NCI-H1417 (cell line): ENCODE measurements at places on chromosomes 6 and 20.
A peak's percentile ranks its signal among the peaks of the same experiment; 100 is the strongest.

- DNase-seq = no peak
These were observed 190.0 kb downstream of the DHX35 start for GRCh38 chr20:39152126-39152525.

DNA sequence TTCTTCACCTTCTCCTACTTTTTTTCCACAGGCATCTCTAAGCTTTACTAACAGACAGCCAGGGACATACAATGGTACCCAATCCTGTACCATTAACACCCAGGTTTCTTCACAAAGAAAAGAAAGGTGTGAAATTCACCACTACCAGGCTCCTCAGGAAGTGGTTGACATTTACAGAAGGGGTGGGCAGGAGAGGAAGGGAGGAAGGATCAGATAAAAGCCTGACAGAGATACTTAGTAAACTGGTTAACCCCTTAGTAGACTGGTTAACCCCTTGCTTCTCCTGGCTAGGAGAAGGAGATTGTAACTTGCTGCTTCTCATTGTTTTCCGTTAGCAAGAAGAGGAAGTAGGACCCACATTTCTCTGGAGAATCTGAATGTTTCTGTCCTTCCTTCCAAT is 7.2 kb downstream of the SAMD3 start:
- DNase-seq = no peak

DNA sequence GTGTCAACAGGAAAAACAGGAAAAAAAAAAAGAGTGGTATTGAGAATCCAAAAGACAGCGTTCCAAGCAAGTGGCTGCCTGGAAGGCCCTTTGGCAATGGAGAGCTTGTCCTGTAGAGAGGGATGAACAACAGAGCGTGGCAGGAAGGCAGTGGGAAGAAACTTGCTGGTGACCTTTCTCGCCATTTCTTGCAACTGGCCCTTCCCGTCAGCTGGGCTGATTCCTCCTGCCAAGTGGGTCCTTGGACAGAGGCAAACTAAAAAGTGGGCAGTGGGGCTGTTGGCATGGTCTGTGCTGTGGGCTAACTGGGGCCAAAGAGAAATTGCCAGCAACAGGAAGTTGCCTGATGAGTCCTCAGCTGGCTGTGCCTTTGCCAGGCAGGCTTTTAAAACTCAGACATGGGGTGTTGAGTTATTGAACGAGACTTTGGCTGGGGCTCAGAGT is 43.9 kb upstream of the CLDN20 start:
- DNase-seq = no peak

DNA sequence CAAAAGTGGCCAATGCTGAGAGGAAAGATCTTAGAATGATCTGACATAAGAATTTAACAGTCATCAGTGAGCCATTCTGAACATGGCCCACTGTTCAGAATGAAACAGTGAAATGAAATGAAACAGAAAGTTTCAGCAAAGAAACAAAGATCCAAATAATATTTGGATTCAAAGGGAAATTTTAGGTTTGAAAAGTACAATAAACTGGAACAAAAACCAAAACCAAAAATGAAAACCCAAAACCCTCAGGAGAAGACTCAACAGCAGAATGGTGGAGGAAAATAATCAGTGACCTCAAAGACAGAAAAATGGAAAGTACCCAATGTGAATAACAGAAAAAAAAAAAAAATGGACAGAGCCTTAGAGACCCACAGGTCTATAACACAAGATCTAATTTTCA is 66.1 kb upstream of the EMILIN3 start:
- DNase-seq = no peak

DNA sequence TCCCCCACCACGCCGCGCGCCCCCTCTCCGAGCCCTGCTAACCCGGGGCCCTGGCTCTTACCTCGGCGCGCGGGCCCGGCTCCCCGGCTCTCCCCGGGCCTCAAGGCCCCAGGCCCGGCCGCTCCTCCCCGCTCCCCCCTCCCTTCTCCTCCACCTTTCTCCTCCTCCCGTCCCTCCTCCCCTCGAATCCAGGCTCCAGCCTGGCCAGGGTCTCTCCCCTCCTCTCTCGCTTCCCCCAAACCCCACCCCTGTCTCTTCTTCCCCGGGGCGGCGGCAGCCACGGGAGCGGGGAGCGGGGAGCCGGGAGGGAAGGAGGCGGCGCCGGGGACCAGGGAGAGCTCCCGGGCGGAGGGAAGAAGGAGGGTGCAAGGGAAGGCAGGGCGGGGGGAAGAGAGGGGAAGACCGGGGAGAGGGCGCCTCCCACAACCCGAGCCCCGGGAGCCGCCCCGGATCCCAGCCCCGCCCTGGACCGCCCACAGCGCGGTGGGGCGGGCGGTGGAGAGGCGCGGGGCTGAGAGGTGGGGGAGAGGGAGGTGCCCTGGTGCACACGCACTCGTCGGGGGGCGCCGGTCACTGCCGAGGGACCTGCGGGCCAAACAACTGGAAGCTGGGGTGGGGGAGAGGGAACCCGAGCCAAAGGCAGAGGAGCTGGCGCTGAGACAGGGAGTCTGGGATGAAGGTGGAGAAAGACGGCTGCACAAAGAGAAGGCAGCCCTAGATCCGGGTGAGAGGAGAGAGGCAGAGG is at the start of gene GABBR1:
GABBR1 (minus strand) TSS at position 395 of the 745 bp plus-strand sequence. CDS start 798 bp downstream, outside the sequence.
- DNase-seq = peak; percentile 80

DNA sequence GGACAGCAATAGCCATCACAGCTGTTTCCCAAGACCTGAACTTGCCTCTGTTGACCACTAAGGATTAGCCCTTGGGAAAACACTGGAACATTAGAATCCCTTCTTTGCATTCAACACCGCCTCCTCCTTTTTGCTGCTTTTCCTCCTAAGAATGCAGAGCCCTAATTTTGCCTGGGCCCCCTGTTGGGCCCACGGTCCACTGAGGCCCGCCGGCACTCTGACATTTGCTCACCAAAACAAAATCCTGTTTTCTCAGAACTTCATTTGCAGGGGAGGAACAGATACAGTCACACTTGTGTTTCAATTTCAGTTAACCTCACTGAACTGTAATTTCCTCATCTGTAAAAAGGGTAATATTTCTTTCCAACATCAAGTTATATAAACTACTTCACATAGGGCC is 116.0 kb upstream of the JARID2 start:
- no peak for DNase-seq

DNA sequence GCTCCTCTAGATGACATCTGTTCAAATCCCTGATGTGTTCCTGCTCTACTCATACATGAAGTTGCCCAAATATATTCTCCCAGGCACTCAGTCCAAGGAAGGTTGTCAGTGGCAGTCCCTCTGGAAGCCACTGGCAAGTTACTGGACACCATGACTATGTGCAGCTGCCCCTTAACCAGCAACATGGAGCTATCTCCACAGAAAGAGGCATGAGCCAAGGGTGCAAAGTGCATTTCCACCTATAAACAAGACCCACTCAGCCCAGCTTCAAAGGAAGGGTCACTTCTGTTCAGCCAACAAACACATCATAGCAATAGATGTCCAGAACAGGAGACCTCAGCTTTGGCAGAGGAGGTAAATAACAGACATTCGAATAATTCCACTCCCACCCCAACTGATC is 217.6 kb upstream of the PMEPA1 start:
- no peak for DNase-seq

DNA sequence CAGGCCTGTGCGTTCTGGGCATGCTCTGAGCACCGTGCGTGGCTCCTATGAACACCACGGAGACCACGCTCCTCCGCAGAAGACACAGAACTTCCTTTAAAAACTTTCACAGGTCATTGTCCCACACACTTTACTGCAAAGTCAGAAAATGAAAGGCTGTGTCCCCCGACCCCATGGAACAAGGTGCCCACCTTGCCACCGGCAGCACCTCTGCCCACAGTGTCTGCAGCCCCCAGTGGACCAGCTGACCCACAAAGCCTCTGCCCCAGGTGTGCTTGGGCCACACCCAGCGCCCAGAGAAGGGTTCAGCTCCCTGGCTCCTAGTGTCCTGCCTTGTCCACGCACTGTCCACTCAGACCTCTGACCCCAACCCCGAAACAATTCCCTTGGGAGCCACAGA is 8.7 kb downstream of the TAF4 start:
- DNase-seq = no peak

- DNase-seq = no peak
These were observed 42.4 kb upstream of the EPB41L1 start for GRCh38 chr20:36112112-36112511.

DNA sequence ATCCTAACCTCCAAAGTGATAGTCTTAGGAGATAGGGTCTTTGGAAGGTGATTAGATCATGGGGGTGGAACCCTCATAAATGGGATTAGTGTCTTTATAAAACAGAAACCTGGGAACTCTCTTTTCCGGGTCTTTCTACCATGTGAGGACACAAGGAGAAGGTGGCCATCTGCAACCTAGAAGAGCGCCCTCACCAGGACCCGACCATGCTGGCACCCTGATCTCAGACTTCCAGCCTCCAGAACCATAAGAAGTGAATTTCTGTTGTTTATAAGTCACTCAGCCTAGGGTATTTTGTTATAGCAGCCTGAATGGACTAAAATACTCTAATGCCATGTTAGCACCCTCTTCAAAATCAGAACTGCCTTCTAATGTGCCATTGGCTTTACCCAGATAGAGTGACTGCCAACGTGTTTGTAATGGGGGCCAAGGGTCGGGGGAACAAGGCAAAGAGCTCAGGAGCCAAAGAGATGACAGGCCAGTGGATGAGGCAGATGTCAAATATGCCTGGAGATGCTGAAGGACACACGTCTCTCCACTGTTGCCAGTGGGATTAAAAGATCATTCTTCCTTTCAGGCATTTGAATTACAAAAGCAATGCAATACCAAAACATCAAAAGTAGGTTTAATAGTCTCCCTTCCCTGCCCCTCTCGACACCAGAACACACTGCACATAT is 21.0 kb downstream of the TUBB2B start:
- DNase-seq = no peak

- no peak for DNase-seq
These were observed 1080.7 kb downstream of the GRIK2 start for GRCh38 chr6:102474041-102474807.

DNA sequence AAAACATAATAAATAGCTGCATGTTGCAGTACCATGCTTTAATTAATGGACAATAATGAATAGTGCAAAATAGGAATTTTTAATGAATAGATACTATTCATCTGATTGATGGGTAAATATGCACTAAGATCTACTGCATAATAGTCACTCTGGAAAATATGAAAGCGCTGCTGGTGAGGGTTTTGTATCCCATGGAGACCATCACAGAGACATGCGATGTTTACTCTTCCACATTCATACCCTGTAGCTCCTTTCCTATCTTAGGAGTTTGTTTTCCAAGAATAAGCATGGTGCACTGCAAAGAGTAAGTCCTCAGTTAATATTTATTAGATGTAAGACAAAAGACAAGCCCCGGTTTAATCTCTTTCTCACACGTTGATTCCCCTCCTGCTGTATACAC is 81.4 kb downstream of the NRSN1 start:
- peak; percentile 64 for DNase-seq

GRCh38 chr6:170030821-170031471 is 259.9 kb downstream of the DLL1 start:
- no peak for DNase-seq

DNA sequence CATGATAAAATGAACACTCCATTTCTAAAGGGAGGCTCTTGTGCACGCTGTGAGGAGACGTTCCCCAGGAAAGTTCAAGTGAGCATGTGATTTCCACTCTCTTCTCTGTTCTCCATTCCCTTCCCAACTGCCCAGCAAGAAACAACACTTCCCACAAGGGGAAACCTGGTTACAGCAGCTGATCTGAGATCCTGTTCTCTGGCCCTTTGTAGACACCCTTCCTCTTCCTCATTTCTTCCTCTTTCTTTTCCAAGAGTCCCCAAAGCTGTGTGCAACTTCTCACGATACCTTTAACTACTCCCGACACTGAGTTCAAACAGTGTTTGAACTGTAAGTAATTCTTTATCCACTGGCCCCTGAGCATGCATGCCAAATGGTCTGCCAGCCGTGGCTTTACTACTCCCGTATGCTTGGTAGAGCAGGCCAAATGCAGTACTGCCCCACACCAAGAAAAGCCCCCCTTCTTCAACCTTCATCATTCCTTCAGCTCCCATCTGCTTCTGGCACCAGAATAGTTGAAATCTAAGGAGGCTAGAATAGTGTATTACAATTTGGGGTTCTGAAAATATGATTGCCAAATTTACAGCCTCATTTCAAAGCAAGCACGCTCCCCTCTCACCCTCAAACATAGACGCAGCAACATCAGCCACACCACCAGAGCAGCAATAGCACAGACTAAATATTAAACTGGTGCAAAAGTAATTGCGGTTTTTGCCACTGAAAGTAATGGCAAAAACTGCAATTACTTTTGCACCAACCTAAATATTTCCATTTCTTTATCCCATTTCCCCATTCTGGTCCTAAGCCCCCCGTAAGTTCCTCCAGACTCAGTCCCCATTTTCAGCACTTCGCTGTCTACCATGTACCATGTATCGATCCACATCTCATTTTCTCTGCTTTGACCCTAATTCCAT is 4.3 kb downstream of the HLA-DMB start:
- DNase-seq = no peak

- no peak for DNase-seq
These were observed 349.8 kb upstream of the ARID1B start for GRCh38 chr6:156427345-156427744.

DNA sequence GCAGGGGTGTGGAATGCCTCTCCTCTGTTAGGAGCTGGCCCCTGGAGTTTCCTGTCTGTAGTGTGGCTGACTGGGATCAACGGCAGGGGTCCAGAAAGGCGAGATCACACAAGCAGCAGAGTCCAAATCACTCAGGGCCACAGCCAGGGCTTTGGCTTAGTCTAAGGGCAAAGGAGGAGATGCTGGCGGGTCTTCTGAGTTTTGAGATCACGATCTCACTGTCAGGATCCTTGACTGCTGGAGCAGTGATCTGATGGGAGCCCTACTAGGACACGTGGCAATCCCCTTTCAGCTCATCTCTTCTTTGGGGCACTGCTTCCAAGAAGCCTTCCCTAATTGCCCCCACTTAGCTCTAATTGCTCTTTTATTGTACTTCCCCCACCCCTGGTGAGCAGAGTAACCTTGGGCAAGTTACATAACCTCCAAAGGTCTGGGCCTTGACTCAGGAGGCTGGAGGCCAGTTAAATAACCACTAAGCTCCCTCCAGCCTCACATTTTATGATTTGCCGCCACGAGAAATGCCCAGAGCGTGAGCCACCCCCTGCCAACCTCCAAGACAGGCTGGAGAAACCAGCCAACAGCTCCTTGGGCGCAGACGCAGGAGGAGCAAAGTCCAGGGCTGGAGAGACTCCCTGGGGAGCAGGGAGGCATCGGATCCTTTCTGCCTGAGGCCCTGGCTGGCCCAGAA is 12.0 kb downstream of the KCNK5 start:
- DNase-seq = peak; percentile 10

GRCh38 chr6:170345662-170346061 is 39.1 kb downstream of the FAM120B start:
- DNase-seq = no peak
